G401 (cell line): ENCODE measurements at places on chromosomes 2 and 18.
A peak's percentile ranks its signal among the peaks of the same experiment; 100 is the strongest.

GRCh38 chr18:76357585-76358260 is 137.3 kb downstream of the ZNF516 start:
- no peak for DNase-seq

DNA sequence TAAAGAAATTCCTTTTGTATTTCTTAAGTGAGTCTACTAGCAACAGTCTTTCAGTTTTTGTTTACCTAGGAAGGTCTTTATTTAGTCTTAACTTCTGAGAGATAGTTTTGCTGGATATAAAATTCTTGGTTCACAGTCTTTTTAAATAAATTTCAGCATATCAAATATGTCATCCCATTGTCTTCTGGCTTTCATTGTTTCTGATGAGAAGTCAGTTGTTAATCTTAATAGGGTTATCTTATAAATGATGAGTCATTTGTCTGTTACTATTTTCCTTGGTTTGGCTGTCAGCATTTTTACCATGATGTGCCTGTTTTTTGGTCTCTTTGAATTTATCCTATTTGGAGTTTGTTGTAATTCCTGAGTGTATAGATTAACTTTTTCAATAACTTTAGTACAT is 129.3 kb downstream of the FAM210A start:
- no peak for DNase-seq

DNA sequence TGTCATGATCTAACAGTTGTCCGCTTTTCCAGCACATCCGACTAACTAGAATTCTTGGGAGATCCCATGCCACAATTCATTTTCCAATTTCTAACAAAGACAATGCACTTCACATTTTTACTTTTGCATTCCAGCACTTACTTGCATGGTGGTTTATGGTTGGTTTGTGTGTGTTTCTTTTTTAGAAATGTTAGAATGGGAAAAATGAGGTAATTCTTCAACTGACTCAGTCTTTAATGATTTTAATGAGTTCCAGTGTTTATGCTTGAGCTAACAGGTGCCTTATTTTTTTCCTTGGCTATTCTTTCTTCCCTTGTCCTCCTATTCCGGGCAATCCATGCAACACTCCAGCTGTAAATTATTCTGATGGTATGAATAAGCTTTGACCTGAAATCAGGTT is 46.4 kb downstream of the SLC8A1 start:
- DNase-seq, result no peak

DNA sequence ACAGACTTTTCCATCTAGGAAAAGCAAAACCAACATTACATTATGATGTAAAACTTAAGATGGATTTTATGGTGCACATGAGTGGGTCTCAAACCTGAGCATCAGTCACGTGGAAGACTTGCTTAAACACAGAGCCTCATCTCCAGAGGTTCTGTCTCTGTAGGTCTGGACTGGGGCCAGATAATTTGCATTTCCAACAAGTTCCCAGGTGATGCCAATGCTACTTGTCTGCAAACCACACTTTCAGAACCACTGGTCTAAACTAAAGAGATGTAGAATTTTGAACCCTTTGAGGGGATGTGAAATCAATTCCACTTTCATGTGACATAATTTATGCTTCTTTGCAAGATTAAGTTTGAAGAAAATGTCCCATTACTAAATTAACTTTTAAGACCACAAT is 522.8 kb downstream of the MBD2 start:
- no peak for DNase-seq

GRCh38 chr2:196601430-196602306 is 37.8 kb upstream of the CCDC150 start:
- DNase-seq, result no peak

DNA sequence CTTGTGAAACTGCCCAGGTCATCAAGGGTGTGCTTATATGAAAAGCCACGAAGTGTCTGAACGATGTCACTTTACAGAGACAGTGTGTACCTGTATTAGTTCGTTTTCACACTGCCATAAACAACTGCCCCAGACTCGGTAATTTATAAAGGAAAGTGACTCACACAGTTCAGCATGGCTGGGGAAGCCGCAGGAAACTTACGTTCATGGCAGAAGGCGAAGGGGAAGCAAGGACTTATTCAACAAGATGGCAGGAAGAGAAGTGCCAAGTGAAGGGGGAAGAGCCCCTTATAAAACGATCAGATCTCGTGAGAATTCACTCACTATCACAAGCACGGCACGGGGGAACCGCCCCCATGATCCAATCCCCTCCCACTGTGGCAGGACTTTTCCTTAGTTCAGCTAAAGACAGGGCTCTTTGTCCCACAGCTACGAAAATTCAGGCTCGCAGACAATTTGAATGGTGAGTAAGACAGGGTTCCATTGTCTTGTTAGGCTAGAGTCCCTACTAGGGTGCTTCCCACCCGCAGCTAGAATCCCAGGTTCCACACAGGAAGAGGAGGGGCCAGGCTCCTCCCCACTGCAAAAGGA is 20.1 kb downstream of the TMEM177 start:
- DNase-seq, result no peak

DNA sequence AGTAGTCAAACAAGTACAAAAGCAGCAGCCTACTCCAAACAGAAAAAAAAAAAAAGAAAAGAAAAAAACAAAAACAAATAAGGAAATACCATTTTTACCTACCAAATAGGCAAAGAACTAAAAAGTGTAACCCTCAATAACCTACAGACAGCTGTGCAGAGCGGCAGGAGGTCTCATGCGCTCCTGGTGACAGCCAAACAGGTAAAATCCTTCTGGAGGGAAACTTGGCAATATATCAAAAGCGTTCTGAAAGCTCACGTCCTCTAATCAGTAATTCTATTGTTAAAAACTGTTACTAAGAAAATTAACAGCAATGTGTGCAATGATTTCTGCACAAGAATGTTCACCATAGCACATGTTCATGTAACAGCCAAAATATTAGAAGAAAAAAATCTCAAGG is 105.6 kb downstream of the AFF3 start:
- peak; percentile 52 for DNase-seq

DNA sequence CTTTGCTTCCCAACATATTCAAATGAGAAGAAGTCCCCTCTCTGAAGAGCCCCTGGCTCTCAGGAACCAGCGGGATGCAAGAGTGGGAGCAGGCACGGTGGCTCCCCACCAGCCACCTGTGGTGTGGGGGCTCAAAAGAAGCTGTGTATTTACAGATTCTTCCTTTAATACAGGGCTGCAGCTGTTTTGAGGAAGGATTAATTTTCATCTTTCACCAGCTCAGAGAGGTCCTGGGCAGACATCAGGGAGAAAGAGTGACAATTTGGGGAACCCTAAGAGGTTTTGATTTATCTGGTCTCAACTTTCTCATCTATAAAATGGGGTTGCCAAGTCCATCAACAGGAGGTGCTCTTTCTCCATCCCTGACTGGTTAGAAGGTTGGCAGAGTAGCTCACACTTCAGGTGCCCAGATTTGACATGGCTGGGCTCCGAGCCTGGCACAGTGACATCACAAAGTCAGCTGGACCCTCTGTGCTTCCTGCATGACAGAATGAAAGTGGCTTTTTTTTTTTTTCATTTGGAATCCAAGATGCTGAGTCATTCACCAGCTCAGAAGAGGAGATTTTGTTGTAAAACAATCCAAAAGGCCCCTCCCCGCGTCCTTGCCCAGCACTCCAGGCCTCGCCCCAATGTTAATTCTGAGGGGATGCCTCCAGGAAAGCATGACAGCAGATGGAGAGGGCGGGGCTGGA is 15.5 kb upstream of the SIX2 start:
- DNase-seq, result no peak

DNA sequence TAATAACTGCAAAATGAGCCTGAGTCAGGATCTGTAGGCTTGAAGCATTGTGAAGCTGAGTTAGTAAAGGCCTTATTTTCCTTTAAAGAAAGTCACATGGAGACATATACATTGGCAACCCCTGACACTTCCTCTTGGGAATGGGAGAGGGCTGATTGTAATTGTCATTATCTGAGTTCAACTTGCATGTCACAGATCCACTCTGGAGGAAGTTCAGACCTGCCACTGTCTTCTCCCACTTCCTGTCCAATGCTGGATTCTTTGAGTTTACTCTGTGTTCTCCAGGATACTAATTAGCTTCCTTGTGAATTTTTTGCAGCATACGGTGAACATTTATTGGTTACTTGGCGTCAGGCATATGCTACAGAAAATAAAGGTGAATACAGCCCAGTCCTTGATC is 34.1 kb downstream of the SMARCAL1 start:
- no peak for DNase-seq

- DNase-seq, result no peak
Observed at GRCh38 chr2:38489846-38490245, 112.8 kb upstream of the ATL2 start.

DNA sequence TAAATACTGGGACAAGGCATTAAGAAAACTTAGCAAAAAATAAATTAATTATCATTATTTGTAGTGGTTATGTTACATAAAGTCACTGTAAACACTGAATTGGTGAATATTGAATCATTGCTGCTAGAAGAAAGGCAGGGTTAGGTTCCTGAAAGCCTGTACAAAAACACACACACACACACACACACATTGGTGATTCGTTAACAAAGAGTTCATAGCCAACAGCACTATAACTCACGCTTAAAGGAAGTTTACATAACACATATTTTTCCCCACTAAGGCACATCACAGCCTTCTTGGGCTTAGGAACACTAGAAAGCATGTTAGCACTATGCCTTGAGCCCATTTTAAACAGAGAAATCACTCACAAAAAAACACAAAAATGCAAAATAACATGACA is 690.0 kb upstream of the PIK3C3 start:
- no peak for DNase-seq

DNA sequence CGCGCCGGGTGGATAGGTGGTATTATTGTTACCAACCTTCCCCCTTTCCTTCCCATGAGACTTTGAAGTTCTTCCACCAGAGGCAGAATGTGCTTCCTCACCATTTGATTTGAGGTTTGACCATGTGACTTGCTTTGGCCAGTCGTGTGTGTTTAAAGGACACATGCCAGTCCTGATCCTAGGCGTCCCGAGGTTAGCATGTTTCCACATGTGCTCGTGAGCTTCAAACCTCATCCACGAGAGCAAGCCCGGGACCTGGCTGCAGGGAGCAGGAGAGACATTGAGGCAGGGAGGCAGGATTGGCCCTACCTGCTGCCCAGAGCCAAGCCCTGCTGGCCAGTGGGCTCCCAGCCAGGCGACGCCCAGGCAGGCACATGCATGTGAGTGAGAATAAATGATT is 27.4 kb upstream of the EDAR start:
- no peak for DNase-seq

GRCh38 chr2:25043241-25043867 is 1.5 kb downstream of the EFR3B start:
- DNase-seq, result no peak

GRCh38 chr2:27702302-27702701 is 38.6 kb downstream of the SLC4A1AP start:
- DNase-seq, result no peak

- no peak for DNase-seq
Observed at GRCh38 chr2:130389358-130389757, 33.5 kb downstream of the PTPN18 start.

DNA sequence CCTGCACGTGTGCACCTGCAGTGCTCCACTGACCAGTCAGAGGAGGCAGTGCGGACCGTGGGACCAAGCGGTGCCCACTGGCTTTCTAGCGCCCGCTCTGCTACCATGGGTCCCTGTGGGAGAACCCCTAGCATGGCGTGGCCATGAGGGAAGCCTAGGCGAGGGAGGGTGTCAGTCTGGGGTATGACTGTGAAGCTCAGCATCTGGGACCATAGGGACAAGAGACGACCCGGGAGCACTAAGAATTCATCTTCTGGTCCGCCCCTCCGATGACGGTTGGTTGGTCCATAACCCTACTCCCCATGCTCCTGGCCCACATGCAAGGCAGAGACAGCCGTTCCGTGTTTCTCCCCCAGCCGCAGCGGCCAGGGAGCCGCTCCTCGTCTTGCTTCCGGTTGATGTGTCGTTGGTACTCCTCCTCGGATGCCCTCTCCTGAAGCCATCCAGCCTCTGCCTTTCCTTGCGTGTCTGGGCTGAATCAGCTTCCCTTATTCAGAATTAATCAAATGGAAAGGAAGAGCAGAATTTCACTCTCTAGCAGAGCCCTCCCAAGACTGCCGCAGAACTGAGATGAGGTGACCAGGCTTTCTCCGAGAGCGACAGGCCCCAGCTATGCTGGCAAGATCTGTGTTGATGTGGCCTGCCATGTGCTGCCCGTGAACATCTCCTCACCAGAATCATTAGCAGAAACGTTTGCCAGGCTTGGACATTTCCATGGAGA is 23.0 kb downstream of the COX7A2L start:
- no peak for DNase-seq

GRCh38 chr2:212005085-212005671 is 533.4 kb downstream of the ERBB4 start:
- peak; percentile 40 for DNase-seq

GRCh38 chr18:9436206-9436929 is 38.9 kb upstream of the RALBP1 start:
- DNase-seq, result no peak

DNA sequence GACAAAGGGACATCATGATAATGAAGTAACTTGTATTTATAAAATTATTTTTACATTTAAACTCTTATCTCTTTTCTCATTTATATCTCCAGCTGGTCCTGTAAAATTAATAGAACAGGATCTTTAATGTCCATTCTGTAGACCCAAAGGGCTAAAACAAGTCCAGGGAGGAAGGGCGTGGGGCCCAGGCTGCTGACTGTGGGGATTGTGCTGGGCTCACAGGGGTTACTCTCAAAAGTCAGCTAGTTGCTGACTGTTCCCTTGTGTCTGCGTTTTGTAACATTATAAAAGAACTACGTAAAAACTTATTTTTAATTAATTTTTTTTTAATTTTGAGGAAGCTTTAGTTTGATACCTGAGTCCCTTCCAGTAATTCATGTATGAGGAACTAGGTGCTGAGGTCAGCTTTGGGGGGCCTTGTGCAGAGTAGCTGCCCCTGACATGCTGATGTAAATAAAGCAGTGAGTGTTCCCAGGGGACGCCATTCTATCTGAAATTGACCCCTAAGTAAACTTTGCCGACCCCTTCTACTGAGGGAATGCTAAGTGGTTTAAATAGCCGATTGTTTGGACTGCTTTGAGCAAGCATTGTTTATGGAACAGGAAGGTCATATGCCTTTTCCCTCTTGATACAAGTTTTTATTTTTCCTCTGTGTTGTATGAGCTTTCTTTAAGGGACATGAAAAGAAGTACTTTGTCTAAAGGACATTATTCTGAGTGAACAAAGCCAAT is 56.4 kb downstream of the MERTK start:
- no peak for DNase-seq

DNA sequence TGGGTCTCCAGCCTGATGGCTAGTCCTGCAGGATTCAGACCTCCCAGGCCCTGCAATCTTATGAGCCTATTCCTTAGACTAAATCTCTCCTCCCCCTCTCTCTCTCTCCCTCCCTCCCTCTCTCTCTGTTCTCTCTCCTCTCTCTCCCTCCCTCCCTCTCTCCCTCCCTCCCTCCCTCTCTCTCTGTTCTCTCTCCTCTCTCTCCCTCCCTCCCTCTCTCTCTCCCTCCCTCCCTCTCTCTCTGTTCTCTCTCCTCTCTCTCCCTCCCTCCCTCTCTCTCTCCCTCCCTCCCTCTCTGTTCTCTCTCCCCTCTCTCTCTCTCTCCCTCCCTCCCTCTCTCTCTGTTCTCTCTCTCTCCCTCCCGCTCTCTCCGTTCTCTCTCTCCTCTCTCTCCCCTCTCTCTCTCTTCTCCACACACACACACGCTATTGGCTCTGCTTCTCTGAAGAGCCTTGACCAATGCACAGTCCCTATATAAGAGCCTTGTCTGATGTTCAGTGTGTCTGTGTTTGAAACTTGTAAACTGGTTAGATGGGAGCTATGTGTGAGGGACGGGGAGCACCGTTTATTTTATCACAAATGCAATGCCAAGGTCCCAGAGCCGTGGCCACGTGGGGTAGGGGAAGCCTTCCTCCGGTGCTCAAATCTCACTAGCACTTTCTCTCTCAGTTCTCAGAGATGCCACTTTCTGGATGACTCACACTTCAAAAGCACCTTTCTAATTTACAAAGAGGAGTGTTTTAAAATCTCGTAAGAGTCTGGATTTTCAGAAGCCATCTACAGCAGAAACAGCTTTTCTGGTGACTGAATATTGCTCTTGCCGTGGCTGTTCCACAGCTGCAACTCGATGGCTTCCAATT is 9.4 kb upstream of the PRLH start:
- no peak for DNase-seq
